Fibroblast of skin of abdomen (primary cell): ENCODE measurements at places on chromosomes 3 and 15.
A peak's percentile ranks its signal among the peaks of the same experiment; 100 is the strongest.

DNA sequence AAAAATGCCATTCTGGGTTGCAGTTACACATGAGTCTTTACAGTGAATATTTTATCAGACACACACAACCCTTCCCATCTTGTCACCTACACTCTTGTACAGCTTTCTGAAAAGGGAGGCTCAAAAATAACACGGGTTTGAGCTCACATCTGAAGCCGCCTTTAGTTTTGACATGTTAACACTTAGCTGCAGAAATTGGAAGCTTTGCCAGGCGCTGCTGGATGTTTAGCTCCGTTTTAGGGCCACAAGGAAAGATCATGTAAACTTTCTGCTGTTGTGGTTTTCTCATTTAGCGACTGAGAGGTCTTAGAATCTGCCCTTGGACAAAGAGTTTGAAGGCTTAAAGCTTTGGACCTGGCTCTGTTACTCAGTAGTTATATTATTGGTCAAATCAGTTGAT is 120.1 kb downstream of the OXNAD1 start:
- DNase-seq = no peak

GRCh38 chr3:173938159-173938558 is 540.6 kb downstream of the NLGN1 start:
- peak; percentile 49 for DNase-seq

- no peak for DNase-seq
Observed at GRCh38 chr3:70180664-70181063, 131.8 kb downstream of the MDFIC2 start.

GRCh38 chr3:49346797-49347251 is 7.0 kb upstream of the USP4 start:
- DNase-seq = no peak

- peak; percentile 75 for DNase-seq
Observed at GRCh38 chr3:16768956-16769355, 115.8 kb upstream of the PLCL2 start.

- peak; percentile 97 for DNase-seq
Observed at GRCh38 chr3:86948822-86949221, 42.1 kb downstream of the VGLL3 start.
